Stimulated activated CD4-positive, alpha-beta T cell treated with anti-CD3 and anti-CD28 coated beads, Interleukin-4, amount 100 ng/mL, for 24 hours (primary cell): ENCODE measurements at places on chromosomes 5 and 9.

DNA sequence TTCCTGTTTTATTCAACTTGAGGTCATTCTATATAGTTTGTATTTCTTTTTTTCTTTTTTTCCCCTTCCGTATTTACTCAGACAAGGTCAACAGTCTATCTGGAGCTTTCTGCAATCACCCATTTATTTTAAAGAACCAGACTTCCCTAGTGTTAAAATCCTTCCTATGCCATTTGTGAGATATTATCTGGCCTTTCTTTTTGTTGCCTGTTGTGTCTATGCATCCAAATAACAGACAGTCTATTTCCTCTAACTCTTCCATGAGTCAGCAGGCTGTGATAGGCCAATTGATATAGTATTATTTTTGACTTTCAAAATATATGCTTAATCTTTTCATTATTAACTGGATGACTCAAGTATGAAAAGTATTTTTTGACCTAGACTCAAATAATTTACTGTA is 291.2 kb upstream of the PTPRD start:
- DNase-seq, result no peak

GRCh38 chr5:116502138-116502537 is 72.5 kb downstream of the SEMA6A start:
- no peak for DNase-seq

- DNase-seq, result no peak
Measured at GRCh38 chr5:5542654-5543053, 120.2 kb downstream of the ICE1 start.

DNA sequence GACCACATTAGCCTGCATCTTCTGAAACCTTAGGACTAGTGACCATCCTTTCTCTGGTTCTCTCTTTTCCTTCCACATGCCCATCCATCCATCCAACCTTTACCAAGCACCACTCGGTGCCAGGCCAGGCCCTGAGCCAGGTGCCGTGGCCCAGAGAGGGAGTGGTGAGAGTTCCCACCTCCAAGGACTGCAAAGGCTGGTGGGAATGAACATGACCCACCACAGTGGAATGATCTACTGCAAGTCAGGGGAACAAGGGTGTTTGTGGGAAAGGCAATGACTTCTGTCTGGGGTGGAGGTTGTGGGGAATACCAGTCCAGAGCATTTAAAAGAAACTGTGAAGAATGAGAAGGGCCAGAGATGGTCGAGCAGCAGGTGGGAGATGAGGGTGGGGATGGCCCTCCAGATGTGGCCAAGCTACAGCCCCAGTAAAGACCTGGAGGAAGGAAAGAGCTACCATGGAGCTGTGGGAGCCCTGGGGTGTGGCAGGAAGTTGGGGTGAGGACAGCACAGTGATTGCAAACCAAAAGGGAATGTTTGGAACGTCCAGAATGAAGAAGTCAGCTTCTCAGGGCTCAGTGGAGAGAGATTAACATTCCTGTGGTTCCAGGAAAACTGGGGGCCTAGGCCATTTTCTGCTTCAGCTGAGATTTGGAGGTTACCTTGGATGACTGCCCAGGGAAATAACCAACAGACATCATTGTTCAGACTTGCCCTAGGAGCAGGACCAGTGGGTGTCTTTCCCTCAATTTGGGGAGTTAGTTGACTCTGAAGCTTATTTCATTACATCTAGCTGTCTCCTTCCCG is 30.7 kb upstream of the CORO2A start:
- DNase-seq, result no peak

DNA sequence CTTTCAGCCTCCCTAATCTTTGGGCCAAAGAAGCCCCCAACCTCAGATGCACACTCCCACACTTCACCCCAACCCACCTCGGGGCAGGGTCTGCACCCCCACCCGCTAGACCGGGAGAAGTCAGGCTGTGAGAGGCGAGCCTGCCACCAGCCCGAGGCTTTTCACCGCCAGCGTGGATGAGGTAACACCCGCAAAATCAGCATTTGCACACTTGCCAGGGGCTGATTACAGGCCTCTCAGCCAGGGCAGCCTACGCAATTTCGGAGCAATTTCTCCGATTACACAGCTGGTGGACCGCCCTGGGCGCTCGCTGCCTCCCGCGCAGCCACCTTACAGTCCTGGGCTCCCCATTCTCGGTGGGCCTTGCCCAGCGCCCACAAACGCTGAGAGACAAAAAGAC is 68.5 kb downstream of the FOXD1 start:
- no peak for DNase-seq

- DNase-seq, result no peak
Measured at GRCh38 chr5:125214080-125214479, 467.6 kb upstream of the ZNF608 start.

GRCh38 chr5:135602882-135603721 is 24.3 kb upstream of the CXCL14 start:
- DNase-seq, result no peak

DNA sequence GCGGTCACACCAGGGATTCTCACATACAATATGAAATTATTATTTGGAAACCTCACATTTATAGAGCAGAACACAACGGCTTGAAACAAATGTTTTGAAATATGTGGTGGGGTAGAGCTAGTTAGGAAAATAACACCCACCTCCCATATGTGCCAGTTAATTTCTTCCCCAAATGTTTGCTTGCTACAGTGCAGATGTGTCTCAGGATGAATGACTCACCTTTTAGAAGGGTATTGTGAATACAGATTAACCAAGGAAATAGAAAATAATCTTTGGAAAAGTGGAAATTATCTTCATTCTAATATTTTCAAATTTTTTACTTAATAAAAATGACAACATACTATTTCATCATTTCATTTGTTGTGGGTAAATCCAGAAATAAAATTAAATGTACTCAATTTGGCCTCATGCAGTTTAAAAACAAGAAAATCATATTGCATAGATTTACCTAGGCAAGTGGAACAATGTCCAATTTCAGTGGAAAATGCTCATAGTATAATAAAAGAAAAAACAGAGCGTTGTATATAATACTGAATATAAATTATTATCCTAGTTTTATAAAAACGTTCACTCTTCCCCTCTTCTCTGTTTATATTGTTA is 39.3 kb upstream of the RICTOR start:
- no peak for DNase-seq

DNA sequence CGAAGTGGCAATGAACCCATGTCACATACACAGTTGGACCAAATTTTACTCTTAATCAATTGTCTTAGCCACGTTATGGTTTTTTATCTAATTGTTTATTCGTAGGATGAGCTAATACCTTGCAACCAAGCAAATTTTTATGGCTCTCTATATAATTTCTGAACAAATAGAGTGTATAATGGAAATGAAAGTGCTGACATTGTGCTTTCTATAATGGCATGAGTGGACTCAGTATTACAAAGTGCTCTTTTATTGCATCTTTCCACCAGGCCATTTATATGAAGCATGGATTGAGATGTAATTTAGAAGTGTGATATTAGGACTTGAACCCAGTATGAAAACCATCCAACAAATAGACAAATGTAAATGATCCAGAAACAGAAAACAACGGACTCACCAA is 1096.0 kb downstream of the DTWD2 start:
- DNase-seq, result no peak

GRCh38 chr5:137399911-137400310 is 99.2 kb downstream of the SPOCK1 start:
- DNase-seq, result no peak

DNA sequence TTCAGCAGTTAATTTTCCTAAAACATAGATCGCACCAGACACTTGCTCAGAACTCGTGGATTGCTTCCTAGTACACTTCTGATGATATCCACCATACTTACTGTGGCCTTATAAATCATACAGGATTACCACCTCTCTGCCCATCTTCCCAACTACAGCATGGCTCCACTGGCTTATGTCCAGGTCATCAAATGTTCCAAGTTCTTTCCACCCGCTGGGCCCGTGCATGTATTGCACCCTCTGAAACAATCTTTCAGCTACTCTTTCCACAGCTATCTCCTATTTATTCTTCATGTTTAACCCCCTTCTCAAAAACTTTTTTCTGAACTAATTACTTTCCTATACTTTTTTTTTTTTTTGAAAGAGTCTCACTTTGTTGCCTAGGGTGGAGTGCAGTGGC is 18.5 kb downstream of the FBXW2 start:
- no peak for DNase-seq

DNA sequence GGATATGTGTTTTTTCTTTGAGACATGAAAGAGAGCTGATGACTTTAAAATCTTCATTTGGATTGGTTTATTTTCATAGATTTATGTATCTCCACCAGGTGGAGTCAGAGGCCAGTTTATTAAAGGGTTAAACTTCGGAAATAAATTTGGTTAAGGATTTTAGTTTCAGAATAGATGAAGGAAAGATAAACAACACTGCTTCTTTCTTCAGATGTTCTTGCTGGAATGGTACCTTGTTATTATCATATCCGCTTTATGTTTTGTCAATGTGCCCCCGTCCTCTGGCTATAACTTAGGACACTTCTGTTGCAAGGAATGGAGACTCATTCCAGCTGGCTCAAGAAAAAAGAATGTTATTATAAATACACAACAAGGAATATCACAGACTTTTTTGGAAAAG is 81.2 kb downstream of the ALDH1A1 start:
- no peak for DNase-seq

DNA sequence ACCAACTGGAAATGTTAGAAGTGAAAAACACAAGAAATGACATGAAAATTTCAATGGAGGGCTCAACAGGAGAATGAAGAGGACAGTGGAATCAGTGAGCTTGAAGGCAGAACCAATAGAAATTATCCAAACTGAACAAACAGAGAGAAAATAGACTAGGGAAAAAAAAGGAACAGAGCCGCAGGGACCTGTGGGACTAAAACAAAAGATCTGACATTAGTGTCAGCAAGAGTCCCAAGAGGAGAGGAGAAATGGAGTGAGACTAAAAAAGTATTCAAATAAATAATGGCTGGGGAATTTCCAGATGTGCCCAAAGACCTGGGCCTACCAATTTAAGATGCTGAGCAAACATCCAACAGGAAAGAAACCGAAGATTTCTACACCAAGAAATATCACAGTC is 175.0 kb upstream of the PHYKPL start:
- no peak for DNase-seq

DNA sequence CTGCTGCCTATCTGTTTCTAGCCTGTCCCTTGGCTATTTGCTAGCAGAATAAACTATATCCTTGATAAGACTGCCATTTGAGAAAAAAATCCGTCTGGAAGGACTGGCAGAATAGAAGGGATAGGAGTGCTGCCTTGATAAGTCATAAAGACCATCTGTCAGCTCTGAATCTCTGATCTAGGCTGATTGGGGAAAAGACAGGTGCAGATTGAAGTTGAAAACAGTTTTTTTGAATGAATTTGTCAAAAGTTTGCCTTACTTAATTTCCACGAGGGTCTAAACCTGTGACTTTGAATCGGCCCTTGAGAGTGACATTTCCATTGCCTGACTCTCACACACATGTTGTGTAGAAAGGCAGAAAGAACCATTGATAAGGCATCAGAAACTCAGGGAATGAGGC is 218.6 kb downstream of the MAN2A1 start:
- no peak for DNase-seq

GRCh38 chr5:176639981-176640380 is 7.3 kb upstream of the TSPAN17 start:
- no peak for DNase-seq

DNA sequence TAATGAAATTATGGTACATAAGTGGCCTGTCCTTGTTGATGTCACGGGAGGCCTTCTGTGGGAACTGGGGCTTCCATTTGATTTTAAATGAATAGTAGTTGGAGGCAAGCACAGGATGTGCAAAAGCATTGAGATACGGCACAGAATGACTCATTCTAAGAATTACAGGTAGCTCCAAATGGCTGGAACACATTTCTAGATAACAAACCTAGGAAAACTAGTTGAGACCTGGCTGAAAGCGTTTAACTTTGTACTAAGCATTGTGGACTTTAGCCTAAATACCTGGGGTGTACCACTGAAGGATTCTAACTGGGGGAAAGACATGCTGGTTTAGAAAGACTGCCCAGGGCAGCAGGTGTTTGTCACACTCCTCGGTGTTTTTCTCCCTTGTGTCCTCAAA is 9.4 kb downstream of the SKP2 start:
- DNase-seq, result no peak

DNA sequence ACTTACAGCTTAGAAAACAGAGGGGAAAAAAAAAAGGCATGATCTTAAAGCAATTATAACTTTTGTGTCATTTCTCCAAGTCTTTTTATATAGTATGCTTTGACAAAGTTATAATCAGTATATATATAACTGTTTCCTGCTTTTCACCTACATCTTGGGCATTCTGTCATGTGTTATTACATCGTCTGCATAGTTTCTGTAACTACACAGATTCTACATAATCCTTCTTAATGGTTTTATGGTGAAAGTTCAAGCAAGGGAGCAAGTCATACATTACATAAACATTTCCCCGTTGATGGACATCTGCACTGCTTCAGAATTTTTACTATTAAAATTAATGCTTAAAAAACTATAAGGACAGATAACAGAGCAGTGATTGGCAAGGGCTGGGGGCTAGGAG is 12.1 kb downstream of the FEM1C start:
- no peak for DNase-seq

- peak; percentile 24 for DNase-seq
Measured at GRCh38 chr5:65774346-65774745, 52.3 kb downstream of the NLN start.

DNA sequence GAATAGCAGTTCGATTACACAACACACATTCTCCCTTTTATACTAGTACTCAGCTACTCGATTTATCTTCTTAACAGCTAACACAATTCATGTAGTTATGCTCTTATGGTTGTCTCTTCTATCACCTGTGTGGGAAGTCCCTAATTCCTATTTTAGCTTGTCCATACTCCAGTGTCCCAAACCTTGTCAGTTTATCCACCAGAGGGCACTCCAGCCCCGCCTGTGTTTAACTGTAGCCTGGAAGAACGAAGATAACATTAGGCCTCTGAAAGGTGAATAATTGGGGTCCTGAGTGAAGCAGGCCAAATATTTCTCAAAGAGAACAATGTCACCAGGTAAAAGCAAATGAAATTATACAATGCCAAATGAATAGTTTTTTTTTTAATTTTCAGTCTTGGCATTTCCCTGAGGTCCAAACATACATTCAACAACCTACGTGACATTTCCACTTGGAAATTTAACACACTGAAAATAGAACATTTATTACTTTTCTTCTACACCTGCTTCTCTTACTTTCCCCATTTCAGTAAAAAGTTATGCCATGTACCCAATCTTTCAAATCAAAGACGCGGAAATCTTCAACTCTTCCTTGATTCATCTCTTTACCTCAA is 560.7 kb downstream of the HTR1A start:
- no peak for DNase-seq

- DNase-seq, result no peak
Measured at GRCh38 chr5:170945275-170945674, 83.5 kb downstream of the RANBP17 start.

DNA sequence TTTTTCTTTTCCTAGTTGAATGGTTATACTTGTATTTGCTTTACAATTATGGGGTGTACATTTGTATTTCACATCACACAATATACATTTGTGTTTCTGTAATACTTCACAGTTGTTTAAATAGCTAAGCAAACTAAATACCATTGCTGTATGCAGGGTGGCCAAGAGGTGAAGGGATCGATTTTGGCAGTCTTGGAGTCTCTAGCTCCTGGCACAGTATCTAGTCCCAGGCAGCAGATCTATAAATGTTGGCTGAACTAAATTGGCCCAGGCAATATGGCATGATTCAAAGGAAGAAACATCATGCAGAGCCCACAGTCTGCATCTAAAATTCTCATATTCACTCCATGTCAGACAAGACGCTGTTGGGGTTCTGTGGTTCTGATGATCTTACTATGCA is 110.1 kb upstream of the GPBP1 start:
- DNase-seq, result no peak

GRCh38 chr9:133139246-133140173 is 18.5 kb upstream of the RALGDS start:
- DNase-seq, result no peak

GRCh38 chr5:65721720-65722574 is at the start of the genes NLN and SGTB:
Gene NLN (plus strand): TSS chr5:65722205. CDS start chr5:65722374, 169 bp downstream.
Gene SGTB (minus strand): TSS chr5:65722109. CDS start chr5:65720807, 1,302 bp downstream.
- DNase-seq, result peak; percentile 82
